ENCODE measurements at places on chromosomes 12 and 14.

DNA sequence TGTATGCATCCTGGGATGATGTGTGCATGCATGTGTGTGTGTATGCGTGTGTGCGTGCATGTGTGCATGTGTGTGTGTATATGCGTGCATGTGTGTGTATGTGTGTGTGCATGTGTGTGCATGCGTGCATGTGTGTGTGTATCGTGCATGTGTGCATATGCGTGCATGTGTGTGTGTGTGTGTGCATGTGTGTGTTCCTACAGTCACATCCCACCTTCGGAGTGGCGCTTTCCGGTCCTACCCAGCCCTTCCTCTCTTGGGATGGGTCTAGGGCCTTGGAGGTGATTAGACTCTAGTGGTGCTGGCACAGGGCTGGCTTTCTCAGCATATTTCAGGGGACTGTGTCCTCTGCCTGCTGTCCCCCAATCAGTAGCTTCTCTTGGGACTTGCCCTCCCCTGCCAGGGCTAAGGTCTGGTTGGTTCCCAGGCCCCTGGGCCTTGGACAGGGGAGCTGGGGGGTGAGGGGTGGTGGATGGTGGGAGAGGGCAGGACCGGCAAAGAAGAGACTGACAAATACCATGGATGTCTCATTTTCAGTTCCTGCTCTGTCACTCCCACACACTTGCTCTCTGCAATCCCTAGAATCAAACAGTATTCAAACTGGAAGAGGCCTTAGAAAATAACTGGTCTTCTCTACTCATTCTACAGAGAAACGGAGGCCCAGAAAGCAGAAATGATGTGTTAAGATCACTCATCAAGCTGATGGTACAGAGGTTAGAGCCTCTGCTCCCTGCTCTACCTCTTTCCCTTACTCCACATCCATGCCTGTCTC lies 21.9 kb upstream of the FAIM2 start:
- no peak for DNase-seq

DNA sequence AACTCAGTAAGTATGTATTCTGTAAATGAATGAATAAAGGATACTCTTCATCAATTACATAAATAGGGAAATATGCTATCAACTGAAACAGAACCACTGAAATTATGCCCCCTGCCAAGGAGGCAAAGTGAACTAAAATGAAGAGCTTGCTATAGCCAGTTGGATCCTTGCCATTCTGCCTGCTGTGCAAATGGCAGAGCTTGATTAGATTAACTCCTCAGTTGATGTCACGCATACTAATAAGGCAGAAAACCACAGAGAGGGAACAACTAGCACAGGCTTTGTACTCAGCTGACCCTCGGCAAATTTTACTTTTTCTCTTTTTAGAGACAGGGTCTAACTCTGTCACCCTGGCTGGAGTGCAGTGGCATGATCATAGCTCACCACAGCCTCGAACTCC lies 36.7 kb upstream of the FERMT2 start:
- DNase-seq: no peak

DNA sequence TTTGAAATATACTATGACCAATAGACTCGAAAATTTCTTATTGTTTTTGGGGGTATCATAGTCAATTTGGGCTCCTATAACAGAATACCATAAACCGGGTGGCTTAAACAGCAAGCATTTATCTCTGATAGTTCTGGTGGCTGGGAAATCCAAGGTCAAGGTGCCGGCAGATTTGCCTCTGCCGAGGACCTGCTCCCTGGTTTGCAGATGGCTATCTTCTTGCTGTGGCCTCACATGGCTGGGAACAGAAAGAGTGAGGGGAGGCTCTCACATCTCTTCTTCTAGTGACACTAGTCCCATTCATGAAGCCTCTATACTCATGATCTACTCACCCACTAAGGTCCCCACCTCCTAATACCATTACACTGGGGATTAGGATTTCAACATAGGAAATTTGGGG lies 70.7 kb downstream of the BORCS5 start:
- DNase-seq: no peak

DNA sequence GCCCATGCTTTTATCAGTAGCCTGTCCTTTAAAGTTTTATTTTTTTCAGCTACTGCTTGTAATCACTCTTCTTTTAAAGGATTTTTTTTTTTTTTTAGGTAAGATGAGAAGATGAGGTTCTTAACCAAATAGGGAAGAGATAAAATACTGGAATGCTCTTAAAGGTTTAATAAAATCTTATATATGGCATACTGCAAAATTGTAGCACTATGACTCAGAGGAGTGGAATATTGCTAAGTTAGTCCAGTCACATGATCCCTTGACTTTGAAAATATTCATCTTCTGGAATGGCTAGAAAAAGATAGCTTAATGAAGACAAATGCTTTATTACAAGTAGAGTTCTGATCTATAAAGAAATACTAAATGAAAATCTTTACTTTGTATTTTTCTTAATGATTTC lies 116.6 kb downstream of the NAV3 start:
- peak; percentile 71 for DNase-seq

GRCh38 chr14:70801836-70802235 lies 7.5 kb downstream of the MAP3K9 start:
- DNase-seq: no peak

All from cardiac fibroblast (primary cell).